ENCODE measurements at places on chromosomes 12 and 14.
A peak's percentile ranks its signal among the peaks of the same experiment; 100 is the strongest.

GRCh38 chr14:94622653-94623421, 10.6 kb downstream of the SERPINA3 start:
- no peak for DNase-seq

DNA sequence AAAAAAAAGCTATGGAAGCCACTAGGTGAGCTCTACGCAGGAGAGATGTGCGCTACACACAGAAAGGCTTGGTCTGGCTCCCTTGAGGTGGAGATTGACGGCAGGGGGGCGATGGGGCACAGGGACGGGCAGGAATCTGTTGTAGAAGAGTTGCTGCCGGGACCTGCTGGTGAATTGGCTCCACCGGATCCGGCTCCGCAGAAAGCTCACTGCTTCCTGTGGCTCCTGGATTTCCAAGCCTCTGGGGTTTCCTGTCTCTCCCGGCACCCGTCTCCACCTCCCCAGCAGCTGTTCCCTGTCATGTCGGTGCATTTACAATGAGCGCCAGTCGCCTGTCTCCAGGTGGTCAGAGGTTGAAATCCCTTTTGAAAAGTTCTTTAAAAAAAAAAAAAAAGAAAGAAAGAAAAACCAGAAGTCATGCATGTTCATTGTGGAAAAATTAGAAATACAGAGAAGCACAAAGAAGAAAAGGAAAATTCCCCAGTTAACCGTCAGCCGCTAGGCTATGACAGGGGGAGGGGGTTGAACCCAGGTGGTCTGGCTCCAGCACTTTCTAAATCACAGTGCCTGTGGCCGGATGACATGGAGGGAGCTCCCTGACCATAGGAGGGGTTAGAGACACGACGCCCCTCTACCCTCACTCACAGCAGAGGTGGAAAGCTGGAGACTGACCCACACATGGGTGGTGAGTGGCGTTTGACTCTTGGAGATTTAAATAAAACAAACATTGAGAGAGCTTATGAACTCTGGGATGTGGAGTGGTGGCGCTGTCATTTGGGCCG, 20.8 kb downstream of the FAM222A start:
- no peak for DNase-seq

- no peak for DNase-seq
Observed at GRCh38 chr12:26732005-26732908, 100.7 kb downstream of the ITPR2 start.

- DNase-seq, result no peak
Observed at GRCh38 chr14:73502017-73502619, 11.4 kb downstream of the RIOX1 start.

DNA sequence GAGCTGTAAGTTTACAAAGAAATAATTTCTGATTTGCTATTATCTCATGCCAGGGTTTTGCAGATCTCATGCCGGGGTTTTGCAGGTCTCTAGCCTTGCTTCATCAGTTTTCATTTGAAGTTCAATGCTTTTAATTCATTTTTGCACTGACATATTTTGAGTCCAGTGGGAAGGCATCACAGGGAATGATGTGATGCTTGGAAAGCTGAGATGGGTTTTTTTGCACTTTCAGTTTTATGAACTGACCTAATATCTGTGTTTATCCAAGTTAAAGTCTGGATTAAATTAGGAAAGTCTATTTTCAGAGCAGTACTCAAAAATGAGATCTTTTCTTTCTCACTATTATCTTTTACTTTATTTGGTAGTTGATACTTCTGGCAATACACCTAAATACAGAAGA, 23.6 kb upstream of the REP15 start:
- DNase-seq, result no peak

DNA sequence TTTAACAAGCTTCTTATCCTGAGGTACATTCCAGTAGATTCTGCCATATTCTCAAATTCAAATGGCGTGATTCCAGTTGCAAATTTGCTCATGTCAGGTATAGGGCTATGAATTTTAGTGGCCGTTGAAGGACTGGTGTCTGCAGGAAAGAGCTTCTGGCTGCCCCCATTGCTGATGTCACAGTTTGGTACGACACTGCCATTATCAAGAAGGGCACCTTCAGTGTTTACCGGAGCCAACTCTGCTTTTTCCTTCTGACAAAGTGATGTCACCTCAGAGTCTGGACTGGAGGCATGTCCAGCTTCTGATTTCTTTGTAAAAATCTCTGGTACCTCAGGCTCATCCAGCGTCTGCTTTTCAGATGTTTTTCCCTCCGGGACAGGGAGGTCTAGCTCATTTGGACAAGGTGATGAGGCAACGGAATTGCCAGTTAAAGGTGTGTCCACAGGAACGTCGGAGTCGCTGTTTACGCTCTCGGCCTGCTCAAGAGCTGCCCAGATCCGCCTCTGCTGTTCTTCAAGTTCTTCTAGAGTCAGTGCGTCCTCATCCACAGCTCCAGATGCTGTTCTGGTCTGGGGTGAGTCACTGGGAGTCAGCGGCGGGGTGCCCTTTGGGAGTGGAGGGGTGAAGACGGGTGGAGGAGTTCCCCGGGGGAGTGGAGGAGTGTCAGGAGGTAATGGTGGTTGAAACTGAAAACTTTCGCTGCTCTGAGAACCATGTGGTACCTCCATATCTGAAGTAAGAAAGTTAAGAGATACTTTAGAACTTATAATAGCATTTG, 27.0 kb downstream of the ZCCHC8 start:
- DNase-seq, result no peak

GRCh38 chr12:1605129-1606020, 11.0 kb upstream of the FBXL14 start:
- DNase-seq, result peak; percentile 72

DNA sequence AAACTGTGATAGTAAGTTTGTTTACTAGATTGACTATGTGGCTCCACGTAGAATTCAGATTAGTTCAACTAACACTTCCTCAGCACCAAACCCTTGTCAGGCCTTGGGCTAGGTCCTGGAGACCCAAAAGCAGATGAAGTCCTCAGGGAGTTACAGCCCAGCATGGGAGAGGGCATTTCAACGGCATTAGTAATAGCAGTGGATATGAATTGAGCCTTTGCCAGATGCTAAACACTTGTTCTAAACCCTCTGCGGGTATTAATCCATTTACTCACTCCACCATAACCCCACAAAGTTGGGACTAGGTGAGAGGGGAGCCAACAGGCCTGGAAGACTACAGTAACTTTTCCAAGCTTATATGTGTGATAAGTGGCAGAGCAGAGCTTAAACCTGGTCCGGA, 714.6 kb downstream of the DIO2 start:
- DNase-seq, result no peak

- no peak for DNase-seq
Observed at GRCh38 chr12:105222726-105223351, 13.1 kb downstream of the APPL2 start.
